ENCODE measurements at places on chromosomes 6 and 20. TPM values are rescaled to one million over a fixed set of nuclear protein-coding genes. Genes with fewer than 3 reads are reported as not detected.

TUBB gene
- total RNA-seq: 1,353 TPM

FANCE gene
- 25.8 TPM for total RNA-seq

MOG gene
- total RNA-seq: not detected

SCRT2 gene
- not detected for total RNA-seq

SLA2 gene
- total RNA-seq: not detected

All from Daoy (cell line).